T-helper 17 cell (primary cell): ENCODE measurements at places on chromosomes 6 and 20. TPM values are rescaled to one million over a fixed set of nuclear protein-coding genes. Genes with fewer than 3 reads are reported as not detected.

MMP24 gene
- 0.15 TPM for total RNA-seq

GRCh38 chr20:62370115-62370806 lies 3.1 kb upstream of the LAMA5 start:
- no peak for DNase-seq

- DNase-seq: no peak
Measured at GRCh38 chr20:45051204-45052060, 49.5 kb downstream of the KCNS1 start.

DNA sequence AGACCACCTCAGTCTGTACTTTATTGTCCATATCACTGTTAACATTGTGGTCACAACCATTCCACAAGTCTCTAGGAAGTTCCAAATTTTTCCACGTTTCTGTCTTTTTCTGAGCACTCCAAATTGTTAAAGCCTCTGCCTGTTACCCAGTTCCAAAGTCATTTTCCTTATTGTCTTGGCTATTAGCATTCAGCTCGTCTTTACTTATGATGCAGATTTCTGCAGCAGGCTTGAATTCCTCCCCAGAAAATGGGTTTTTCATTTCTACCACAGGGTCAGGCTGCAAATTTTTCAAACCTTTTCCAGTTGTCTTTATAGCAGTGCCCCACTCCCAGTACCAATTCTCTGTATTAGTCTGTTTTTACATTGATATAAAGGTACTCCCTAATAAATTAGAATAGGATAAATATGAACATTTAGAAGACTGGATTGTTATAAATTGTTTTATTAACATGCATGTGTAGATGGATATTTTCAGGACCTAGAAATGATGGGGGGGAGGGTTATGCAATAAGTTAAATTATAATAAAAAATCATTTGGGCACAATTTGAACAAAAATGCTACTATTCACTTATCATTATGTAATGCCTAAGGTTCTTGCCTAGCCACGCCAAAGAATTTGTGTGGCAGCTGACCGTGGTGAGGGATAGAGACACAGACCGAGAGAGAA lies 595.3 kb upstream of the ADGRB3 start:
- DNase-seq: no peak

SLC22A3 gene
- total RNA-seq: not detected

MEI4 gene
- 0.20 TPM for total RNA-seq

LRRN4 gene
- total RNA-seq: not detected

- no peak for DNase-seq
Measured at GRCh38 chr6:166849749-166850183, 106.6 kb downstream of the RNASET2 start.

- DNase-seq: no peak
Measured at GRCh38 chr20:22629927-22630326, 45.6 kb upstream of the FOXA2 start.

- DNase-seq: no peak
Measured at GRCh38 chr20:45465491-45466266, 3.9 kb upstream of the WFDC2 start.

DNA sequence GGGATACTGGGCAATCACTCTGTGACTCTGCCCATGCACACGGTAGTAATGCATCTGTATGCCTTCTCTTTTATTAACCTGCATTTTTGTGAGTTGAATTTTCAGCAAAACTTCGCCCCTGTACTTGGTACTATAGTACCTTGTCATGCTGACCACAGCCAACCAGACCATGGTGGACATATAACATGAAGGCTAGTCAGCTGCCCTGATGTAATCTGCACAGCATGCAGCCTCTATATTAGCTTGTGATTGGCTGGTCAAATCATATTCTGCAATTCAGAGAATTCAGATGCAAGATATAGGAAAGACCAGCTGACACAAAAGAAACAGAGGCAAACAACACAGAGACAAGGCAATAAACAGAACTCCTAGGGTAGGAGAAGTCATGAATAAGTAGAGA lies 200.9 kb upstream of the JARID2 start:
- no peak for DNase-seq
